Upper lobe of left lung (tissue), 6 donors: ENCODE measurements at places on chromosomes 3 and 15. TPM values are rescaled to one million over a fixed set of nuclear protein-coding genes. Genes with fewer than 3 reads are reported as not detected.

The IL17RE gene
- total RNA-seq, result 44.8 TPM

The IGSF11 gene
- total RNA-seq, result 0.14 TPM

The ARRDC4 gene
- 40.5 TPM for total RNA-seq

GRCh38 chr3:111084911-111085310 is 13.3 kb downstream of the NECTIN3 start:
- no peak overlapping the region for H3K4me3 ChIP-seq
- no peaks in the 10 kb centered on the region for H3K27me3 ChIP-seq
- no peaks in the 10 kb centered on the region for H3K36me3 ChIP-seq
- H3K27ac ChIP-seq, result no peak overlapping the region

- no peaks in the 10 kb centered on the region for H3K4me1 ChIP-seq
- no peak overlapping the region for H3K4me3 ChIP-seq
- DNase-seq, result no peak
- H3K27ac ChIP-seq, result no peak overlapping the region
These were observed 81.9 kb upstream of the SLC25A36 start for GRCh38 chr3:140859592-140860336.

DNA sequence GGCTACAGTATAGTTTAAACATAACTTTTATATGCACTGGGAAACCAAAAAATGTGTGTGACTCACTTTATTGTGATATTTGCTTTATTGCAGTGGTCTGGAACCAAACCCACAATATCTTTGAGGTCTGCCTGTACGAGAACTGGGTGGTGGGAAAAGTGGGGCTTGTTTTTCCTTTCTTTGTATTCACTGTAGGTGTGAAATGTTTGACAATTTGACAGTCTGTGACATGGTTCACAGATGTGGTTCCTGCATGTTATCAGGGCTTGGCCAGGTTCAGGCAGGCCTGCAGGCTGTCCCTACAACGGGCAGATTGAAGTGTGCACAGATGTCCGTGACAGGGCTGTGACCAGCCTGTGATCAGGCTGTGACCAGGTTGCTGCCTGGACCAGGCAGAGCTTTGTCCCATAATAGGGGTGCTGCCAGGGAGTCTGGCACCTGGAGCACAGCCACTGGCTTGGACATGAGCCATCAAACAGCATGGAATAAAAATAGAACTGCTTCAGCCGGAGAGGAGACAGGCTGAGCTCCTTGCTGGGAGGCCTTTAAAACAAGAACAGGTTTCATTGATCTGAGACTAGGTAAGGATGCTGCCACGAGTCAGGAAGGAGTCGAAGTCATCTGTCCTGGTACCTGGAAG is 61.0 kb downstream of the KLF13 start:
- peak overlapping the region; percentile 52 for H3K27ac ChIP-seq
- no peaks in the 10 kb centered on the region for H3K27me3 ChIP-seq
- no peak for DNase-seq
- peaks cover 28% of the 10 kb centered on the region for H3K4me1 ChIP-seq
- no peaks in the 10 kb centered on the region for H3K36me3 ChIP-seq
- no peak overlapping the region for H3K4me3 ChIP-seq

DNA sequence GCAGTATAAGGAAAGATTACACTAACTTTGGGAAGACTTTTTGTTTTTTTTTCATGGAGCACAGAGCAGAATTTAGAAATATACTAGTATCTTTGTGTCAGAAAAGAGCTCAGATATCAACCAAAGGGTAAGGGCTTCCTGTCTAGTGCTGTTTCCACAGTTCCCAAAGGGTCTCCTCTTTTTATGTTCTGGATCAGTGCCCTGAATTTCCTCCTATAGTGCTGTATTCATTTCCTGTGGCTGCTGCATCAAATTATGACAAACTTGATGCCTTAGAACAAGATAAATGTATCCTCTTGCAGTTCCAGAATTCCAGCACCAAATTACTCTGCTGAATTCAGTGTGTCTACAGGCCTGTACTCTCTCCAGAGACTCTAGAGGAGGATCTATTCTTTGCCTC is 219.8 kb upstream of the THRB start:
- H3K4me1 ChIP-seq, result no peaks in the 10 kb centered on the region
- H3K27ac ChIP-seq, result no peak overlapping the region
- DNase-seq, result no peak
- no peaks in the 10 kb centered on the region for H3K27me3 ChIP-seq

GRCh38 chr15:67358391-67358790 is 103.8 kb downstream of the IQCH start:
- no peaks in the 10 kb centered on the region for H3K27me3 ChIP-seq
- no peak overlapping the region for H3K4me3 ChIP-seq
- H3K4me1 ChIP-seq, result no peaks in the 10 kb centered on the region
- H3K36me3 ChIP-seq, result no peaks in the 10 kb centered on the region

- no peaks in the 10 kb centered on the region for H3K27me3 ChIP-seq
- H3K27ac ChIP-seq, result no peak overlapping the region
- no peak for DNase-seq
- H3K4me3 ChIP-seq, result no peak overlapping the region
These were observed 6.3 kb upstream of the UBE2Q2 start for GRCh38 chr15:75836959-75837334.

GRCh38 chr3:185263423-185263822 is 9.6 kb upstream of the EHHADH start:
- H3K36me3 ChIP-seq, result no peaks in the 10 kb centered on the region
- no peak overlapping the region for H3K27ac ChIP-seq
- DNase-seq, result no peak
- no peaks in the 10 kb centered on the region for H3K27me3 ChIP-seq

GRCh38 chr3:3603351-3603750 is 195.9 kb upstream of the LRRN1 start:
- no peak for DNase-seq
- H3K27me3 ChIP-seq, result no peaks in the 10 kb centered on the region
- H3K4me1 ChIP-seq, result no peaks in the 10 kb centered on the region
- H3K27ac ChIP-seq, result no peak overlapping the region
- H3K4me3 ChIP-seq, result no peak overlapping the region
- H3K36me3 ChIP-seq, result no peaks in the 10 kb centered on the region

DNA sequence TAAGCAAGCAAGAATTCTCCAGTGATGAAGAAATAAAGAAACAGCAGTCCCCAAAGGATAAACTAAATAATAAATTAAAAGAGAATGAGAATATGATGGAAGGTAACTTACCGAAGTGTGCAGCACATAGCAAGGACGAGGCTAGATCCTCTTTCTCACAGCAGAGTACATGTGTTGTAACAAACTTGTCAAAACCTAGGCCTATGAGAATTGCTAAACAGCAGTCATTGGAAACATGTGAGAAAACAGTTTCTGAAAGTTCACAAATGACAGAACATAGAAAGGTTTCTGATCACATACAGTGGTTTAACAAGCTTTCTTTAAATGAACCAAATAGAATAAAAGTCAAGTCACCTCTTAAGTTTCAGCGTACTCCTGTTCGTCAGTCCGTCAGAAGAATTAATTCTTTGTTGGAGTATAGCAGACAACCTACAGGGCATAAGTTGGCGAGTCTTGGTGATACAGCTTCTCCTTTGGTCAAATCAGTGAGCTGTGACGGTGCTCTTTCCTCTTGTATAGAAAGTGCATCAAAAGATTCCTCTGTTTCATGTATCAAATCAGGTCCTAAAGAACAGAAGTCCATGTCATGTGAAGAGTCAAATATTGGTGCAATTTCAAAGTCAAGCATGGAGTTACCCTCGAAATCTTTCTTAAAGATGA is 4.5 kb upstream of the SCG5 start:
- H3K4me3 ChIP-seq, result no peak overlapping the region
- H3K36me3 ChIP-seq, result no peaks in the 10 kb centered on the region
- no peak for DNase-seq
- no peak overlapping the region for H3K27ac ChIP-seq
- peaks cover 5% of the 10 kb centered on the region for H3K4me1 ChIP-seq

DNA sequence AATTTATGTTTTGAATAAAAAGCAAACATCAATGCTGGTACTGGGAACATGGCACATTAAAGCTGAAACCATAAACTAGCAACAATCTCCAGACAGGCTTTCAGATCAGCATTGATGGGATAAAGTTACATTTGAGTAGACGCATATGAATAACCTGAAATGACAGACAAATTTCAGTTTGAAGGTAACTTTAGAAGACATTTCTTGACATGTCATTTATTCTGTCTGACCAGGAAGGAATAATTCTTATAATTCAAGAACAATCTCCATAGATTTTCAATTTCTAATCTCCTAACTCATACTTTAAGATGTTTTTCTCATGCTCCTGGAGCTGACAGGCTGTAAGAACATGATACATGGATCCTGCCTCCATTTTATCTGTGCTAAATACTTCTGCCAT is 69.8 kb downstream of the PLCH1 start:
- peak overlapping the region; percentile 18 for H3K4me3 ChIP-seq
- no peaks in the 10 kb centered on the region for H3K4me1 ChIP-seq
- DNase-seq, result no peak
- H3K27me3 ChIP-seq, result no peaks in the 10 kb centered on the region
